ENCODE measurements at places on chromosomes 1 and 21. TPM values are rescaled to one million over a fixed set of nuclear protein-coding genes. Genes with fewer than 3 reads are reported as not detected.

DNA sequence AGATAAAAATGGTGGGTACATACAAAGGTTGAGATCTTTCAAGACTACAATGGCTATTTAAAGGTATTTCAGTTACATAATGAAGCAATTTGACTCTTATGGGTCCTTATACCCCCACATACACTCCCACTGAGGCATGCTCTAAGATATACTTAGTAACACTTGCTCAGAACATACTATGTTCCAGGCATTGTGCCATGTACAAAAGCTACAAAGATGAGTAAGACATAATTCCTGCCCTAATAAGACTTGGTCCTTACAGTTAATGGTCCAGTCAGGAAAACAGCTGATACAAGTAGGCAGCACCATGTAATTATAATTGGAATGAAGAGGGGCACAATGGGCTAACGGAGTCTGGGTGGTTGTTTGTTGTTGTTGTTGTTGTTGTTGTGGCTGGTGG, 166.7 kb upstream of the BEND5 start:
- no peak for DNase-seq

DNA sequence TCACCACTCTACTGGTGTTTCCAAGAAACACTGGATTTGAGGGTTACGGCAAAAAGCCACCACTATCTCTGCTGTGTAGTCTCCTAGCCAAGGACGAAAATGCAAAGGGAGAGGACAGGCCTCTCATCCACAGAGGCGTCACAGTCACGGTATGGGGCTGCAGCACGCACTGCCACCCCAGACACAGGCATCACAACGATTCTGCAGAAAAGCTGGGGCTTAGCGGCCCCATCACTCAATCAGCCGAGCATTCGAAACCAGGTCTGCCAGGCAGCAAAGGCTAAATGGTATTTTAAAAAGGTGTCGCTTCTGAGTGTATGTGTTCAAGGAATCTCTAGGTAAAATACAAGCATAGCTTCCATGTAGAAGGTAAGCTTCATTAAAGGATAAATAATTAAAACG, 1.4 kb downstream of the RIPK4 start:
- peak; percentile 20 for DNase-seq

PCP4L1 gene
- not detected for total RNA-seq

- peak; percentile 90 for DNase-seq
Measured at GRCh38 chr21:36155603-36156338, 853 bp upstream of the DOP1B start.

DNA sequence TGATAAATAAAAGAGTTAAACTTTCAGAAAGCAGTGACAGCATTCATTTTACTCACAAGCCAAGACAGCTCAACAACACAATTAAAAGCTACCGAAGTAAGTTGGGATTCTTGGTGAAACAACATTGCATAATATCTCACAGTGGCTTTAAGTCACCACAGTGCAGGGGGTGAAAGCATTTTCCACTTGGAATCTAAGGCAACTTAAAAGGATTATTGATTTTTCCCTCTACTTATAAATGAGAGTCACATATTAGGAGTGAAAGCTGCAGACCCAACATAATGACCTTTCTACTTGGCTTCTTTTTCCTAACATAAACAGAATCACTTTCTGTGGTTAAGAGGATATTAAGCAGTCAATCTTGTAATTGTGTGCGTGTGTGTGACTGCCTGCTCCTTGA, 536.6 kb upstream of the CXADR start:
- DNase-seq, result no peak
